ENCODE measurements at places on chromosomes 11 and 22. TPM values are rescaled to one million over a fixed set of nuclear protein-coding genes. Genes with fewer than 3 reads are reported as not detected.

The C11orf16 gene
- not detected for total RNA-seq

The CBY1 gene
- total RNA-seq = 37.0 TPM

The STK33 gene
- total RNA-seq = 3.4 TPM

The LYVE1 gene
- total RNA-seq = 7.6 TPM

The GNAZ gene
- total RNA-seq = 0.86 TPM

The CD248 gene
- total RNA-seq = not detected

The TMEM45B gene
- total RNA-seq = not detected

The BID gene
- total RNA-seq = 39.0 TPM

The BIK gene
- total RNA-seq = not detected

The RIMBP3B gene
- total RNA-seq = not detected

The KCNK4 gene
- total RNA-seq = 0.44 TPM

The FADS1 gene
- total RNA-seq = 109 TPM

The MTFP1 gene
- total RNA-seq = 30.3 TPM

The SPINDOC gene
- total RNA-seq = 51.5 TPM

The CCDC15 gene
- total RNA-seq = 3.8 TPM

The TANGO2 gene
- 33.2 TPM for total RNA-seq

The GTSE1 gene
- 57.2 TPM for total RNA-seq

The AMPD3 gene
- total RNA-seq = 2.5 TPM

The THAP7 gene
- total RNA-seq = 13.5 TPM

The SREBF2 gene
- total RNA-seq = 136 TPM

The APOL5 gene
- total RNA-seq = not detected

The PTPN5 gene
- total RNA-seq = not detected

The PGR gene
- not detected for total RNA-seq

The OR51B2 gene
- not detected for total RNA-seq

Measured in endothelial cell of umbilical vein (primary cell).